Activated naive CD8-positive, alpha-beta T cell treated with anti-CD3 and anti-CD28 coated beads, Interleukin-2, amount 50 U/mL, for 24 hours (primary cell): ENCODE measurements at places on chromosomes 1 and 21.

DNA sequence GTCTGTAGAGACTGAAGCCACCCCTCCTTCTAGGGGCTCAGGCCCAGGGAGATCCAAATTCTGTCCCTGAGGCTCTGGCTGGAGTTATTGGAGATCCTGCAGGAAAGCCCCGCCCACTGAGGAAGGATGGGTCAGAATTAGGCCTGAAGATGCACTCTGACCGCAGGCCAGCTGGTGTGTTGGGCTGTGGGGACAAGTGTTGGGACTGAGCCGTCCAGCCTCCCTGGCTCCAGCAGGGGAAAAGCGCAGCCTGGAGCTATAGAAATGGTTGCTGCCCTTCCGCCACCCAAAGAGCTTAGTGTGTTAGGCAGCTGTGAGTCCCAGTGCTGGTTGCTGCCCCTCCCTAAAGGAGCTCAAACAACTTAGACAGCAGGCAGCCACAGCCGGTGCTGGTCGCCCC lies 33.0 kb upstream of the PRRX1 start:
- H3K4me3 ChIP-seq: no peak overlapping the region
- no peak for DNase-seq
- H3K4me1 ChIP-seq: no peaks in the 10 kb centered on the region
- no peaks in the 10 kb centered on the region for H3K36me3 ChIP-seq
- H3K27me3 ChIP-seq: peaks cover 16% of the 10 kb centered on the region
- H3K27ac ChIP-seq: no peak overlapping the region

DNA sequence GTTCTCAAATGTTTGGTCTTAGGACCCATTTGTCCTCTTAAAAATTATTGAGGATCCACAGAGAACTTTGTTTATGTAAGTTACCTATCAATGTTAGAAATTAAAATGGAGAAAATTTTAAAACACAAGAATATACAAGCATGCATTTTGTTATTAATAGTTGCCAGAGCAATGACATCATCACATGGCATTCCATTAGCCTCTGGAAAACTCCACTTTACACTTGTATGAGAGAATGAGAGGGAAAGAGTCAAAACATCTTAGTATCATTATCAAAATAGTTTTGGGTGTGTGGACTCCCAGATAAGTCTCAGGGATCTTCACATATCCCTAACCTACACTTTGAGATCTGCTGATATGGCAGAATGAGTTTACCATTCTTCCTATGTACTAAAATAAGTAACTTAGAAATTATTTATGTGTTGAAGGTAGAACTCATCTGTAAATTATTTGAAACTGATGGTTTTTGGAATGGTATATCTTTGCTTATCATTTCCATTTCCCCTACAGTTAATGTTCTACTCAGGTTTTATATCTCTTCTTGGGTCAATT lies 48.8 kb downstream of the RNF220 start:
- no peak for DNase-seq
- no peaks in the 10 kb centered on the region for H3K4me1 ChIP-seq
- no peaks in the 10 kb centered on the region for H3K36me3 ChIP-seq
- H3K27ac ChIP-seq: no peak overlapping the region

- peaks cover 32% of the 10 kb centered on the region for H3K36me3 ChIP-seq
- H3K27me3 ChIP-seq: no peaks in the 10 kb centered on the region
- no peaks in the 10 kb centered on the region for H3K4me1 ChIP-seq
- no peak overlapping the region for H3K27ac ChIP-seq
- no peak overlapping the region for H3K4me3 ChIP-seq
Observed at GRCh38 chr1:36178471-36179219, 22.7 kb downstream of the MAP7D1 start.

GRCh38 chr1:226629896-226630550 lies 81.5 kb downstream of the STUM start:
- no peak overlapping the region for H3K4me3 ChIP-seq
- DNase-seq: no peak
- no peak overlapping the region for H3K27ac ChIP-seq
- H3K27me3 ChIP-seq: no peaks in the 10 kb centered on the region

GRCh38 chr1:218620956-218621355 lies 275.8 kb downstream of the TGFB2 start:
- no peak overlapping the region for H3K4me3 ChIP-seq
- H3K27ac ChIP-seq: no peak overlapping the region
- no peak for DNase-seq
- H3K27me3 ChIP-seq: no peaks in the 10 kb centered on the region
- H3K4me1 ChIP-seq: no peaks in the 10 kb centered on the region

DNA sequence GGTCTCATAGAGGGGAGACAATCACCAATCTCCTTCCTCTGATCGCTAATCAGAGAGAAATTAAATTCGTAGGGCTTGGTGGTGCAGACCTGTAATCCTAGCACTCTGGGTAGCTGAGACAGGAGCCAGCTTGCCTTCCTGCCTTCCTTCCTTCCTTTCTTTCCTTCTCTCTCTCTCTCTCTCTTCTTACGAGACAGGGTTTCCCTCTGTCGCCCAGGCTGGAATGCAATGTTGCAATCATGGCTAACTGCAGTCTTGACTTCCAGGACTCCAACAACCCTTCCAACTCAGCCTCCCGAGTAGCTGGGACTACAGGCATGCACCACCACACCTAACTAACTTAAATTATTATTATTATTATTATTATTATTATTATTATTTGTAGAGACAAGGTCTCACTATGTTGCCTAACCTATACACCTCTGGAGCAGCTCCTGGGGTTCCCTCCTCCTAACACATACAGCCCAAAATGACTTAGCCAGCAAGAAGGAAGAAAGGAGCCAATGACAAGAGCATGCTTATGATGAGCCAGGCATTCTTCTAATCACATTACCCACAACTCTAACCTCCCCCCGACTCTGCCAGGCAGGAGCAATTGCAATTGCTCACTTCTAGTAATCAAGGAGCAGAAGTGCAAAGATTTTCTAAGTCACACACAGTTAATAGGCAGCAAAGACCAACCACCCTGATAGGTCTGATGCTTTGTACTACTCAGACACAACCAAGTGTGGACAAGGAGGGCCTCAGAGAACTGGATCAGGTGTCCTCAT lies 105.4 kb upstream of the F3 start:
- no peaks in the 10 kb centered on the region for H3K27me3 ChIP-seq
- H3K4me1 ChIP-seq: no peaks in the 10 kb centered on the region
- no peak overlapping the region for H3K4me3 ChIP-seq
- H3K27ac ChIP-seq: no peak overlapping the region
- H3K36me3 ChIP-seq: no peaks in the 10 kb centered on the region
- no peak for DNase-seq

DNA sequence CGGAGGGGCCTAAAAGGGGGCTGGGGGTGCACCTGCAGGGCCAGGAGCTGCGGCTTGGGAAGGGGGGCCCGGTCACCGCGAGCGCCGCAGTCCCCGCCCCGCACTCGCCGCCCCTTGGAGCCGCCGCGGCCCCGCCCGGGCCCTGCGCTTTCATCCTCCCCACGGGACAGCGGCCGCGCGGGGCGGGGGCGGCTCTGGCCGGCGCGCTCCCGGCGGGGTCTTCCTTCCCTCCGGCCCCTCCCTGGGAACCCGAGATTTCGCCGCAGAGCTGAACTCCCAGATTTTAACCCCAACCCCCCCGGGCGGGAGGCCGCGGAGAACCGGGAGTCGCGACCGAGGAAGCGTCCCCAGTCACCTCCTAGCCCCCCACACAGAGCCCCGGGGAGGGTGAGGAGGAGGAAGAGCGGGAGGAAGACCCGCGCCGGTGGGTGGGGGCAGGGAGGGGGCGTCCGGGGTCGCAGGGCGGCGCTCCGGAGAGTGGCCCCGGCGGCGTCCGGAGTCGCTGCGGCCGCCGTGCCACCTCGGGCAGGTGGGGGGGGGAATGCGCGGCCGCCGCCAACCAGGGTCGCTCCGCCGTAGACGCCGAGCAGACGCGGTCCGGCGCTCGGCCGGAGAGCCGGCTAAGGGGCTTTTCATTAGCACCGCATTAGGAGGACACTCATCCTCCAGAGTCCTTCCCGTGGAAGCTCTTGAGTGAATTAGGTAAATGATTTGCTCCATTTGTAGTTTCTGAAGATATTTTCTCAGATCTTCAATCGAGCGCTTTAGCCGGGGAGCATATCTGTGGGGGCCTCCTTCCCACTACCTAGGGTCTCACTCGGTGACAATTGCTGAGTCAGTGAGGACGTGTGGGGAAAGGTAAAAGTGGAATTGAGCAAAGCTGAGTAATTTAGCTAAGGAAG lies 31.6 kb upstream of the NFIA start:
- H3K27me3 ChIP-seq: peaks cover 48% of the 10 kb centered on the region
- H3K4me3 ChIP-seq: peak overlapping the region; percentile 63
- peak; percentile 17 for DNase-seq
- H3K36me3 ChIP-seq: no peaks in the 10 kb centered on the region

GRCh38 chr1:112262316-112262715 lies 133.7 kb upstream of the CTTNBP2NL start:
- DNase-seq: no peak
- H3K27me3 ChIP-seq: peaks cover 5% of the 10 kb centered on the region
- H3K4me1 ChIP-seq: no peaks in the 10 kb centered on the region
- no peaks in the 10 kb centered on the region for H3K36me3 ChIP-seq

GRCh38 chr21:42370894-42371654 lies 4.7 kb upstream of the TFF1 start:
- H3K4me3 ChIP-seq: peak overlapping the region; percentile 35
- DNase-seq: no peak
- peaks cover 47% of the 10 kb centered on the region for H3K4me1 ChIP-seq
- H3K27me3 ChIP-seq: no peaks in the 10 kb centered on the region
- peaks cover 14% of the 10 kb centered on the region for H3K36me3 ChIP-seq

- DNase-seq: no peak
- peaks cover 20% of the 10 kb centered on the region for H3K4me1 ChIP-seq
- peaks cover 11% of the 10 kb centered on the region for H3K27me3 ChIP-seq
- H3K27ac ChIP-seq: no peak overlapping the region
- H3K36me3 ChIP-seq: no peaks in the 10 kb centered on the region
- H3K4me3 ChIP-seq: no peak overlapping the region
Observed at GRCh38 chr1:3679098-3679555, 26.8 kb downstream of the TP73 start.

- H3K27me3 ChIP-seq: peaks cover 3% of the 10 kb centered on the region
- H3K4me3 ChIP-seq: no peak overlapping the region
- H3K27ac ChIP-seq: no peak overlapping the region
- DNase-seq: no peak
Observed at GRCh38 chr21:25647647-25648046, 8.6 kb downstream of the JAM2 start.

DNA sequence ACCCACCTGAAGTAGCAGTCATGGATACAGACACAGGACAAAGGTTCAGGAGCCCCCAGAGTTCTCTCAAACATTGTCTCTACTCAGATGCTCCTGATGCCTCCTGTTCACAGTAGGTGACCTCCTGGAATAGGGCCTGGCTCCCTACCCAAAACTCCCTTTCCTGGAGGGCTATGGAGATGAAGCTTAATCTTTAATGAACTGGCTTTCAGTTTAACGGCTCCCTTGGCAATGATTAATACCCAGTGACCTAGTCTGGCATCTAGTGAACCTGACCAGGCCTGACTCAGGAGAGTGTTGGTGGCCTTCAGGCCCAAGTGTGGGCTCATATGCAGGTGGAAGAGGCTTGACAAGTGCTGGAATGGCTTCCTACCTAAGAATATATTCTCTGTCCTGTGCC lies 65.2 kb upstream of the TRABD2B start:
- no peaks in the 10 kb centered on the region for H3K36me3 ChIP-seq
- H3K4me3 ChIP-seq: no peak overlapping the region

- no peaks in the 10 kb centered on the region for H3K4me1 ChIP-seq
- H3K27ac ChIP-seq: no peak overlapping the region
- H3K27me3 ChIP-seq: peaks cover 7% of the 10 kb centered on the region
- peak; percentile 2 for DNase-seq
- no peak overlapping the region for H3K4me3 ChIP-seq
- no peaks in the 10 kb centered on the region for H3K36me3 ChIP-seq
Observed at GRCh38 chr1:83931658-83932253, 67.2 kb downstream of the TTLL7 start.

DNA sequence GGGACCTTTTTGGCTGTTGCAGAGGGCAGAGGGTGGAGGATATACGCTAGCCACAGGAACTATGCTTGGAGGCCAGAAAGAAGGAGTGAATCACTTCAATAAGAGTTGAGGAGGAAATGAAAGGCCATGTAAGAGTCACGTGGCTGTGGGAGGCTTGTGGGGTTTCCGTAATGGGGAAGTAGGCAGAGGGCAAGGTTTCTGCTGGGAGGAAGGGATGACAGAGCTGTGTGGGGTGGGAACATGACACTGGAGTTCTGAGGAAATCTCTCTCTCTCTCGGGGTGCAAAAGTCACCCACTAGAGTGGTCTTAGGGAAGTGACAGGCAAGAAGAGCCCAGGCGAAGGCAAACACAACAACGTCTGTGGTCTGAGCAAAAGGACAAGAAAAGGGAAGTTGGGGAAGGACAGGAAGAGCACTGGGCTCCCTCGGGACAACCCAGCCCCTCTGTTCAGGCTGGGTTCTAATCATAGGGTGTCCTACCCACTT lies 3.9 kb upstream of the CD1C start:
- peak overlapping the region; percentile 57 for H3K4me3 ChIP-seq
- peaks cover 46% of the 10 kb centered on the region for H3K4me1 ChIP-seq
- peak; percentile 56 for DNase-seq
- peaks cover 13% of the 10 kb centered on the region for H3K27me3 ChIP-seq
